ENCODE measurements at places on chromosomes 6 and 20.

DNA sequence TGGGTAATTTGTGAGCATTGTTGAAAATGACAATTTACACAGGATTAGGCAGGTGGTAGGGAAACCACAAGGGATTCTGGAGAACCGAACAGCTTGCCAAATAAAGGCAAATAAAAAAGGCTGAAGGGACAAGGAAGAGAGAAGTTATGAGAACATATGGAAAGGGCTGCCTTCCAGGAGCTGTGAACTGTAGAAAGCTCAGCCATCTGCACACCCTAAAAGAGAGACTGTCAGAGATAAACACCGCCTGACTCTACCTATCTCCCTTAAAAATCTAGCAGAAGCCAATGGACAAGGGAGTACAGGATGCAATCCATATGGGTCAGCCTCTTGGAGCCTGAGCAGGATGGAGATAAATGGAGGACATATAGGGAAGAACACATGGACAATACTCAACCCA, 12.7 kb upstream of the SLC17A1 start:
- no peak for DNase-seq

DNA sequence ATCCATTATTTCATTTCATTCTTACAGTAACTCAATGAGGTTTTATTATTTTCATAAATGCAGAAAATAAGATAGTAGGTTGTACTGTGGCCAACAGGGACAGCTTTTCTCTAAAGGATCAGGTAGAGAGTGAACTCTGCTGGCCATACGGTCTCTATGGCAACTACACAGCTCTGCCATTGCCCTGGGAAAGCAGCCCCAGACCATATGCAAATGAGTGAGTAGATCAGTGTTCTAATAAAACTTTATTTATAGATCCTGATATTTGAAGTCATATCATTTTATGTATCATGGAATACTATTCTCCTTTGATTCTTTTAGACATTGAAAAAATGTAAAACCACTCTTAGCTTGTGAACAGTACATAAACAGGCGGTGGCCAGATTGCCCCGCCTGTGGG, 192.5 kb upstream of the RREB1 start:
- no peak for DNase-seq

DNA sequence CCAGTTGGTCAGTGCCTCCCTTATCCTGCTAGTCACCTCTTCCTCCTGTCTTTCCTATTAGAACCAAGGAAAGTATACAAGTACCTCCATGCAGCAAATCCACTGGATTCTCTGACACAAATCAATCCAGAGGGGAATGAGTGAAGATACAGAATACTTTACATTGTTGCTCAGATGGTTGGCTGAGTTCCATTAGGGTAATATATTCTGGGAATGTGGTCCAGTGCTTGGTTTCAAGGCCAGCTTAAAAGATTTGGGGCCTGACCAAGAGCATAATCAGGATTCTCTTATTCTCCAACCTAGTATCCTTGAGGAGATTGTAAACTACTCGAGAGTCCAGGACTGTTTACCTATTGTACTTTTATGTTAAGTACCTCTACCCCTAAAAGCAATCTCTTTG, 23.0 kb downstream of the CARMIL1 start:
- no peak for DNase-seq

GRCh38 chr6:48766349-48766748, 655.4 kb upstream of the PTCHD4 start:
- DNase-seq: no peak

DNA sequence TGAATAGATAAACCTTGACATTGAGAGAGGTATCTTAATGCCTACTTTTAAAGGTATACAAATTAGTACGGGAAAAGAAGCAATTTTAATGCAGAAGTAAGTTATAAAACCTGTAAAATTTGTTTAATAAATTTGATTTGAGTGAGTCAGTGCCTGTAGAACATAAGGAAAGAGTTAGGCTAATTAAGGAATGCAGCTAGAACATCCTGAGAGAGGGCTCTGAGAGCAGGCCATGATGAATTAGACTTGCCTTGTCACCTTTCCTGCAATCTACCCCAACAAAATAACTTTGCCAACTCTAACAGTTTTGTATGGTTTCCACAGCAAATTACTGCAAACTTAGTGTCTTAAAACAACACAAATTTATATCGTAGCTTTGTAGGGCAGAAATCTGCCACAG, 700.8 kb downstream of the RFPL4B start:
- peak; percentile 41 for DNase-seq

Measured in NCI-H526 treated with DMSO at 0.1 percent for 48 hours (cell line).